ENCODE measurements at places on chromosomes 7 and 10.

DNA sequence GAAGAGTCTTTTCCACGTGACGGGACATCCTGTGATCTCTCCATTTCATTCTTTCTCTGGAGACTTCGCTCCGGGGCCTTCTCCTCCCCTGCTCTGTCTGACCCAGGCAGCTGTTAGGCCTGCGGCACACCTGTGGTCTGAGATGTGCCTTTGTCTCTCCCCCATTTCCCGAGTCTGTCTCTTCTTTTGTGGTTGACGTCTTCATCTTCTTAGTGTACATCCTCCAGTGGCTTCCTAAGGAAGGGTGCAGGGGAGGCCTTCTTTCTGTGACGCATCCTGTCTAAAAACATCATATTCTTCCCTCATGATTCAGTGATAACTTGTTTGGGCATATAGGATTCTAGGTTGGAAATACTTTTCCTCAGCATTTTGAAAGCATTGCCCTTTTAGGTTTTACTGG, 17.2 kb upstream of the ATP6V0E2 start:
- no peak for DNase-seq

DNA sequence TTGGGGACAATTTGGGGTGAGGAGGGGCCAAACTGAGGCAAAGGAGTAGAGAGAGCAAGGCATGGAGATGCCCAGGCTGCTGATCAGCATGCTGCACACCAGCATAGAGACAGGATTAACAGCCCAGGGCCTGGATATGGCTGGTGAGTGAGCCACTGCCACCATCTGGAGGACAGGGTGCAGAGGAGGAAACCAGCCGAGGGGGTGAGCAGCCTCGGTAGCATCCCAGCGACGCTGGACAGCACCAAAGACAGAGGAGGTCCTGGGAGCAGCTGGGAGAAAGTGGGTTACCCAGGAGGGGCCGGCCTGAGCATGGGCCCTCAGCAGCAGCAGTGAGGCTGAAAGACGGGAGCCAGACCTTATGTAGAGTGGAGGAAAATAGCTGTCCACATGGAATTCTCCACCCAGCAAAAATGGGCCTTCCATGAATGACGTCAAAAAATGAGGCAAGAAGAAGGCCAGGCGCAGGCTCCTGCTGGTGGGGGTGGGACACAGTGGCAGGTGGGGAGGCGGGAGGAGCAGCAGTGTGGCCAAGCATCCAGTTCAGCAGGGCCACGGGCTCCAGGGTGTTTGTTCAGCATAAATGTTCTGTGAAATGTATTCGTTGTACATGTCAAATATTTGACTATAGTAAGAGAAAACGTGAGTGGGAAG, 16.7 kb downstream of the RET start:
- no peak for DNase-seq

- DNase-seq: no peak
Measured at GRCh38 chr7:128302139-128302538, 41.6 kb downstream of the RBM28 start.

- no peak for DNase-seq
Measured at GRCh38 chr10:60417024-60417423, 27.3 kb upstream of the ANK3 start.

- DNase-seq: no peak
Measured at GRCh38 chr7:147579148-147579547, 1011.4 kb upstream of the C7orf33 start.

DNA sequence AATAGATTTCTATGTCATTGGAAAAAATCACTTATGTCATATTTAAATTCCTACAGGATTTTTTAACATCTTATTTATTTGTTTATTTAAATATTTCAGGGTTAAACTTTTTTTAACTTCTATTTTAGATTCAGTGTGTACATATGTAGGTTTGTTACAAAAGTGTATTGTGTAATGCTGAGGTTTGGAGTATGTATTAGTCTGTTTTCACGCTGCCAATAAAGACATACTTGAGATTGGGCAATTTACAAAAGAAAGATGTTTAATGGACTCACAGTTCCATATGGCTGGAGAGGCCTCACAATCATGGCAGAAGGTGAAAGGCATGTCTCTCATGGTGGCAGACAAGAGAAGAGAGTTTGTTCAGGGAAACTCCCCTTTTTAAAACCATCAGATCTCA, 65.4 kb downstream of the MGAM2 start:
- no peak for DNase-seq

DNA sequence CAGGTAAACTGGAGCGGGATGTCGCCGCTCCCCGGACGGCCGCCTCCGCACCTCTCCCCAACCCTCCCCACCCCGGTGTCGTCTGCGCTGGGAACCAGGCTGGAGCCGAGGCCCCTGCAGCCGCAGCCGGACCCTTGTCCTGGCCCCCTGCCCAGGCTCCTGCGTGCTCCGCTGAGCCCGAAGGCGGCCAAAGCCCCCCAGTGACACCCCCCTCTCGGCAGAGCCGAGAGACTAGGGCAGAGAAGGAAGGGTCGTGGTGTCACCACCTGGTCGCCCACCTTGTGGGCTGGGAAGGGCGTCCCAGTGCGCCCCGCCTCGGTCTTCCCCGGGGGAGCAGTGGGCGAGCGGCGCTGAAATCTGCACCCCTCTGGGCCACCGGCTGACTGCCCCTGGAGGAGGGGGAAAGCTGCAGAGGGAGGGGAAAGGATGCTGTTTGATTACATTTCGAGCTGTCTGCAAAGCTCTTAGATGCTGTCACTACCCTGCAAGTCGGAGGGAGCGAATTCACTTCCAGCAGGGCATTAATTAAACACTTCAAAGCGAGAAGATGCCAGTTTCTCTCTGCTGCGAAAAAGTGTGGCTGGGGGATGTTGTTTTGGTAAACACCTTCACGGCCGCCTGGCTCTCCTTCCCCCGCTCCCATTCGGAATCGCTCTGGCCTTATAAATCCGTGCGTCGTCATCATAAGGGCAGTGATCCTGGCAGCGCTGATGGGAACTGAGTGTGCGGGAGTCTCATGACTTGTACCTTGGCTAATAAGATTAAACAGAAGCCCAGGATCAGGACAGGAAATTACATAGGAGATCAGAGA, 622 bp downstream of the DYNC1I1 start:
- no peak for DNase-seq

DNA sequence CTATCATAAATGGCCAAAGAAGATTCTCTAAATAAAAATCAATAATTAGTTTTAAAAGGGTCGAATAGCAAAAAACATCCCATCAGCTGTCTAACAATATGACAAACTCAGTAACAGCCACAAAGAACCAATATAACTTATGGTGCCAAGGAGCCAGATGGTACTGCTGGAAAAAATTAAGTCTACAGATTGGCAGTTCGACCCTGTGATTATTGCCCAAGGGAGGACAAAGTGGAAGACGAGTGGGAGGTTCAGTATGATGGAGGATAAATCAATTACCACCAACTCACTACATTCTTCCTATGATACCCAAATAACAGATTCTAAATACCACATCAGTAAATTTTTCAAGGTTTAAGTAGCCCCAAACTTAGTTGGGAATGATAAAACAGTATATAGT, 49.0 kb downstream of the SKAP2 start:
- DNase-seq: no peak

Data from activated CD8-positive, alpha-beta memory T cell treated with anti-CD3 and anti-CD28 coated beads, Interleukin-2, amount 50 U/mL, for 4 hours (primary cell).